ENCODE measurements at places on chromosomes 4 and X. TPM values are rescaled to one million over a fixed set of nuclear protein-coding genes. Genes with fewer than 3 reads are reported as not detected.

- no peak for DNase-seq
Measured at GRCh38 chr4:118967393-118967792, 78.7 kb downstream of the SYNPO2 start.

DNA sequence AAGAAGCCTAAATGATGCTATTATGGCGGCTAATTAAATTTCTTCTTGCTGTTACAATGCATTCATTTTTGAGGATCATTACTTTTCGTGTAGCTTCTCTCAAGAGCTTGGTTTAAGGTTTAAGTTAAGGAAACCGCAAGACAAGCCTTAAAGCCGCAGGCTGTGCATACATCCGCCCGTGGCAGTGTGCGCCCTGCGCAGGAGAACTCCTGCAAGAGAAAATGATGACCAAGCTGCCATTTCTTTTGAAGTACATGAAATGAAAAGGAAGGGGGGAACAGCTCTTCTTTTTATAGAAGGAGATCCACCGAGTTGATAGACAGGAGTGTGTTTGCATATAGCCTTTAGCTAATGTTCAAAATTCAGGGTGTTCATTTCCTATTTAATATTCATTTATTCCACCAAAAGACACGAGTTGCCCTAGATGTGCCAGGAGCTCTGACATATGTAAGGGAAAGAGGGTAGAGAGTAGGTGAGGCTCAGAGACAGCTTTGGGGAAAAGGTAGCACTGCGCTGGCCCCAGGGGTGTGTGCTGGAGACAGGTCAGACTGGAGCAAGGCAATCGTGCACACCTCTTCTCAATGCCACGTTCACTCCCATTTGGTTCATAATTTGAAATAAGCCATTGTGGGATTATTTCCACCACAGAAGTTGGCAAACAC lies 112.1 kb upstream of the LDB2 start:
- no peak for DNase-seq

DNA sequence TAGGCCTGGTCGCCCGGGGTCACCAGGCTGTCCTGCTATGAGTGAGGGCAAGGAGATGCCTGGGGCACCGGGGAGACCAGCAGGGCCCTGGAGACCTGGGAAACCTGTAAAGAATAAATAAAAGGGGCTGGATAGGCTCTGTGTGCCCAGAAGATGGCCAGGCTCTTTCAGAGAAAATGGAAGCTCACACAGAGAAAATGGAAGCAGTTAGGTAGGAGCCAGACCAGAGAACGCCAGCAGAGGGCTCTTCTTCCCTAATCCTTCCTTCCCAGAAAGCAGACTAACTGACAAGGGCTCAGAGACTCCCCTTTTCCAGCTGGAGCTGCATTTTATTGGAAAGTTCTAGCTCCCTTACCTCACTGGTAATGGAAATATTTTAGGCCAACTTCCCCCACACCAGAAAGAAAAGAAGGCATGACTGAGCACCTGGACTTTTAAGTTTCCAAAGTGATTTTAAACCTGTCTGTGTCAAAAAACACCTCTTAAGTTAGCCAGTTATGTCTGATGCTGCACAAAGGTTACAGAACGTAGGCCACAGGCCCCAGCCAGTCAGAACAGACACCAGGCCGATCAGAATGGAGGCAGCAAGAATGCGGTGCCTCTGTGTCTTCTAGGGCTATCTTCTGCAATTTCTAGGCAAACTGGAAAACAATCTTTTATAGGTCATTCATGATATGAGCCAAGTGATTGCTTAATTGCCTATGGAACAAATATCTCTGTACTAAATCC lies 74.0 kb downstream of the ATG4A start:
- DNase-seq: no peak

DNA sequence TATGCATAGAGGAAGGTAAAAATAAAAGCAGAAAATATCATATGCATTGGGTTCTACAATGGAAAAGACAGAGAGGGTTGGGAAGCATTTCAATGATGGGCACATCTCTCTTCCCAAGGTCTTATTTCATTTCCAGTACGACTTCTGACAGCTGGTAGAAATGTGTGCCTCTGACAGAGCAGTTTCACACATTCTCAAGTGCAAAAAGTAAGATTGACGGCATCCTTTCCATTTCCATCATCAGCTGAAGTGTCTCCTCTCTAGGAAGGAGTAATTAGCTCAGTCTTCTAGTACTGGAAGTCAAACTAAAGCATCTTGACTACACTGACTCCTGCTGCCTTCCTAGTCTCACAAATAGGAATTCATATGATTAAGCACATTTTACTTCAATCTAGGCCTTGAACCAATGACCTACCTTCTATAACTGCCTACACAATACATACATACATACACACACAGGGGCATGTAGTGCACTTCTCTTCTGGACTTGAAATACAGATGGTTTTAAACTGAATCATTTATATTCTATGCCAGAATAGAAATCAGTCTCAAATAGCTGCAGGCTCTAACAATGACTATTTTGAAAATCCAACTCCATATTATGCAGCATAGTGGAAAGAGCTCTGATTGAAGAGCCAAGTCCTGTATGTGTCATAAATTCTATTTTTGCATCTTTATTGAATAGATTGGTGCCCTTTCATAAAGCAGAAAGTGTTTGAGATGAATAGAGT lies 473.4 kb downstream of the INPP4B start:
- DNase-seq: no peak

DNA sequence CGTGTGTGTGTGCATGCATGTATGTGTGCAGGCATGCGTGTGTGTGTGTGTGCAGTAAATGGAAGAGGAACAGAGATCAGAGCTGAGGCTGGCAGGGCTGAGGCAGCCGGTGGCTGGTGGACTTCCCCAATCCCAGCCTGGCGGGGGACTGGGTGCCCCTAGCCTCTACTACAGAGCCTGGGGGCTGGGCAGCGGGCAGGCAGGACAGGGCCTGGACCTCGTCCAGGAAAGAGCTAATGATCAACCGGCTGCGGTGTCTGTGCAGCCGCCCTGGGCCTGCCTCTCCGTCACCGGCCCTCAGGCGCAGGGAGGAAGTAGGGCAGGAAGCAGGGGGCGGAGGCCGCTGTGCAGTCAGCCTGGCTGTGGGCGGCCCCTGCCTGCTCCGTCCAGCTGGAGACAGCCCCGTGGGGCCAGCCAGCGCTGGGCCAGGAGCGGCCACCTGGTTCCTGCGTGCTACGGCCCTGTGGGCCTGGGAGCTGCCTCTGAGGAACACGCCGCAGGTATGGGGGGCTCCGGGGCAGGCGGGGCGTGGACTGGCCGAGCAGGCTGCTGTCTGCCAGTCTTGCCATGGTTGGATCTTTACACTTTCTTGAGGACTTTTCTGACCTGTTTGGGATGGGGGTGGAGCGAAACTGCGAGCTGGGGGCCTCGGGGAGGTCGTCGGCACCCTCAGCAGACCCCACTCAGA lies at the start of gene SH3TC1:
Gene SH3TC1, plus strand, starts transcription at position 385 of the 688 bp plus-strand sequence. CDS start 5,905 bp downstream, outside the sequence.
- peak; percentile 82 for DNase-seq

DNA sequence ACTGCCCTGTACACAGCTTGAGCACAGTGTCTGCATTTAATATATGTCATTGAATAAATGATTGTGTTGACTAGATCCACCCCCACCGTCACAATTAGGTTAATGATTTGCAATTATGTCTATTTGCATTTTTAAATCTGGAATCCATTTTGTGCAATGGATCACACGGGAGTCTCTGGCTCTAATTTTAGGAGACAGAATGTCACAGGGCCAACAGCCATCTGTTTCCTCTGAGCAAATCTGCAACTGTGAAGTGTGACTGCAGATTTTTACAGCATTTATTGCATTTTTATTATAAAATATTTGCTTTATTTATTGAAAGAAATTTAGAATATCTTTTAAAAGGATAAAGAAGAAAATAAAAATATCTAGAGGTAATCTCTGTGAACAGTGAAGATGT lies 316.8 kb downstream of the HS3ST1 start:
- no peak for DNase-seq

- no peak for DNase-seq
Measured at GRCh38 chr4:141912831-141913230, 276.4 kb downstream of the IL15 start.

- DNase-seq: peak; percentile 48
Measured at GRCh38 chr4:114180481-114180880, 201.0 kb upstream of the ARSJ start.

- DNase-seq: no peak
Measured at GRCh38 chr4:1903035-1903434, 31.8 kb downstream of the NSD2 start.

- DNase-seq: no peak
Measured at GRCh38 chr4:39410415-39410814, 3.7 kb downstream of the KLB start.

- no peak for DNase-seq
Measured at GRCh38 chr4:44447563-44448504, 775 bp downstream of the KCTD8 start.

Gene C4orf50
- total RNA-seq: not detected

Gene NXF2
- not detected for total RNA-seq

Gene SSX2B
- total RNA-seq: not detected

Gene HERC5
- 6.6 TPM for total RNA-seq

Data from kidney epithelial cell (primary cell).